Muscle of arm (tissue), 14 donors: ENCODE measurements at places on chromosomes 6 and 20. TPM values are rescaled to one million over a fixed set of nuclear protein-coding genes. Genes with fewer than 3 reads are reported as not detected.

DNA sequence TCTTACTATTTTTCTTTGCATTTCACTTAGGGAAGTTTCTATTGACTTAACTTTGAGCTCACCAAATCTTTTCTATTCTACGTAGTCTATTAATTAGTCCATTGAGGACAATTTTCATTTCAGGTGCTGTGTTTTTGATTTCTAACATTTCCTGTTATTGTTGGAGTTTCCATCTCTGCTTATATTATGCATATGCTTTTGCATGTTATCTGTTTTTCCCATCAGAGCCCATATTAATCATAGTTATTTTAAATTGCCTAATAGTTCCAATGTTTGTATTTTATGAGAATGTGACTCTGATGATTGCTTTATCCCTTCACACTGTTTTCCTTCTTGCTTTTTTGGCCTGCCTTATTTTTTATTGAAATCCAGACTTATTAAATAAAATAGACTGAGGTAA lies 414.5 kb upstream of the OPRM1 start:
- DNase-seq: no peak

GHRH gene
- polyA plus RNA-seq: not detected

ASIP gene
- polyA plus RNA-seq: not detected

GRCh38 chr6:118353564-118353963 lies 194.5 kb upstream of the PLN start:
- DNase-seq: no peak

DNA sequence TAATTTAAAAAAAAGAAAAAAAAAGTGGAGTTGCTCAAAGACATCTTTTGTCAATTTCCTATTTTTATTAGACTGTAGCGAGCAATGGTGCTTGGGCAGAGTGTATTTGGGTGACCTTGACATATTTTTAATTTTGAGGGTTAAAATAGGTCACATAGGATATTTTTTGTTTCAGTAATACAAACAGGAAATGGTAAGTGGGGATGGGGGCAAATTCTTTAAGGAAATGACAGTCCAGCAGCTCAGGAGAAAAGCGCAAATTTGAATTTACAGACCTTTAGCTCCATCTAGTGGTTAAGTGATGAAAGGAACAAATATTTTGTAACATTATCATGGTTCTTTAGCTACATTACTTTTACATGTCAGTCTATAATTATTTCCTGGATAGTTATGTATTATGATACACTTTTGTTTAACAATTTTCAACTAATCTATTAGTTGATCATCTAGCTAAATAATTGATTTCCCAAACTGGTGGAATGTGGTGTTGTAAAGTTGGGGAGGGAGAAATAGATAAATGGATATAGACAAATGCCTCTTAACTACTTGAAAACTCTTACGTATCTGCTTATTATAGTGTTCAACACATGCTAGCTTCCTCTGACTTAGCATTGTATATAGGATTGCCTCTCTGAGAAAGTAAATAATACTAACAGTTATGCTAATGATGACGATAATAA lies 10.0 kb downstream of the CITED2 start:
- DNase-seq: peak; percentile 57

DNA sequence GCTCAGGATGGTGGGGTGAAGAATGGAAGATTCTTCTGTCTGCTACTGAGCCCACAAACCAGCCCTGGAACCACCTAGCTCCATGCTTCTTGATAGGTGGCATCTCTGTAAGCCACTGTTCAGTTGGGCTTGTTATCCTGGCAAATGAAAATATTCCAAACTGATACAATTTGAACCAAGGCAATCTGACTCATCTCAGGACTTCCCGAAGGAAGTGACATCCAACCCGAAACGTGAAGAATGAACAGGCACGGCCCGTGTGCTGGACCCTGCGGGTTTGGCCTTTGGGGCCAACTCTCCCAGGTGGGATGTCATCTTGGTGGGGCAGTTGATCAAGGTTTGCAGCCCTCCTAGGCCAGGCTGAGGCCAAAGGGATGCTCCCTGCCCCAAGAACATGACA lies 160.3 kb downstream of the PREX1 start:
- DNase-seq: no peak

IMPG1 gene
- not detected for polyA plus RNA-seq

DNA sequence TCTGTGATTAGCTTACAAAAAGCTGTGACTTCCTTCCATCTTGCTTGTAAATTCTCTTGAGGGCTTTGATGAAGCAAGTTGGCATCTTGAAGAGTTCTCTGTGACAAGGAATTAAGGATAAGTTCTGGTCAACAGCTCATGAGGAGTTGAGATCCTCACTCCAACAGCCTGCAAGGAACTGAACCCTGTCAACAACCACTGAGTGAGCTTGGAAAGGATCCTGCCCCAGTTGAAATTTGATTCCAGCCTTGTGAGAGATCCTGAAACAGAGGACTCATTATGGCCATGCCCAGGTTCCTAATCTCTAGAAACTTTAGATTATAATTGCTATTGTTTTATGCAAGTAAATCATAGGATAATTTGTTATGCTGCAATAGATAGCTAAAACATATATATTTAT lies 133.7 kb downstream of the PTCHD4 start:
- DNase-seq: no peak

DNA sequence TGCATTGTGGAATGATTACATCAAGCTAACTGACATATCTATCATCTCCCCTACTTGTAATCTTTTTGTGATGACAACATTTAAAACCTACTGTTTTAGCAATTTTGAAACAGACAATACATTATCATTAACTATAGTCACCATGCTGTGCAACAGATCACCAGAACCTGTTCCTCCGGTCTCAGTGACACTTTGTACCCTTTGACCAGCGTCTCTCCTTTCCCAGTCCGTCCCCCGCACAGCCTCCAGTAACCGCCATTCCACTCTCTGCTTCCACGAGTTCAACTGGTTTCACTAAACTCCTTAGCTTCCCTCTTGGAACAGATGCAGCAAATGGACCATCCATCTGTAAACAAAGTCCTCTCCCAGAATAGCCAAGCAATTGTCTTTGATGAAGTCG lies 21.8 kb downstream of the LRP11 start:
- no peak for DNase-seq

- no peak for DNase-seq
Measured at GRCh38 chr6:87200469-87201175, 45.3 kb downstream of the ZNF292 start.

GRCh38 chr6:44192428-44193041 lies 24.2 kb upstream of the MYMX start:
- no peak for DNase-seq

PBOV1 gene
- not detected for polyA plus RNA-seq

- no peak for DNase-seq
Measured at GRCh38 chr20:57082357-57082945, 184.0 kb downstream of the BMP7 start.

- DNase-seq: no peak
Measured at GRCh38 chr6:111971181-111971841, 82.6 kb upstream of the CCN6 start.

DNA sequence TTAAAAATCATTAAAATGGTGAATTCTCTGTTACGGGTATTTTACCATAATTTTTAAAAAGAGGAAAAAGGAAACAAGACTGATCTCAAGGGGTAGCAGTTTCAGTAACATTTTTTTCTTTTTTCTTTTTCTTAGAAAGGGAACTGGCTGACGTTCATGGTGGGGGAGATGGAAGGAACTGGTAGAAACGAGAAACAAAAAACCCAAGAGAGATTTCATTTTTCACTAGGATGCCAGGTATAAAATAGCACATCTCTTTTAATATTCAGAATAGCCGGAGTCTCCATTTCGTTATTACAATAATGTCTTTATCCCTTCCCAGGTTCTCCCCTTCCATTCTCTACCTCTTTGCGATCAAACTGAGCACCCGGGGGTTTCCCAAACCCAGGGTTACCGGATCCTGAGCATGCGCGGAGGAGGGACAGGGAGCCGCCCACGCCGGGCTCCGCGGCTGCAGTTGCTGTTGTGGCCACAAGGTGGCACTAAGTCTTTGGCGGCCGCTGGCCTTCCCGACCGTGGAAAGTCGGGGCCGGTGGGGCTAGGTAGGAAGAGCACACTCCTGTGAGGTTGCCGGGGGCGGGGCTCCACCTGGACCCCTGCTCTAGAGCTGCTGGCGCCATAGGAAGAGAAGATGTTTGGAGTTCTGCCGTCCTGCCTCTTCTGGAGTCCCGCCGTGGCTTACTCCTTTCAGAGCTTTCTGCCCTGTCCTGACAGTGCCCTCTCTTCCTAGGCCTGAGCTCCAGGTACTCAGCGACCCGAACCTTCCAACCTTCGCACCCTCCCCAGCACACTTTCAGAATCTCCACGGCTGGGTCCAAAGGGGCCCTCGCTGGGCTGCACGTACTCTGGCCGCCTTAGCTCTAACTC lies 146.8 kb downstream of the SH3BGRL2 start:
- peak; percentile 77 for DNase-seq

- no peak for DNase-seq
Measured at GRCh38 chr20:22617160-22617559, 32.8 kb upstream of the FOXA2 start.

GRCh38 chr20:36322131-36322530 lies 16.0 kb downstream of the DLGAP4 start:
- DNase-seq: no peak

- DNase-seq: no peak
Measured at GRCh38 chr20:37990571-37991151, 42.6 kb downstream of the TTI1 start.

B3GALT4 gene
- 3.8 TPM for polyA plus RNA-seq

DNA sequence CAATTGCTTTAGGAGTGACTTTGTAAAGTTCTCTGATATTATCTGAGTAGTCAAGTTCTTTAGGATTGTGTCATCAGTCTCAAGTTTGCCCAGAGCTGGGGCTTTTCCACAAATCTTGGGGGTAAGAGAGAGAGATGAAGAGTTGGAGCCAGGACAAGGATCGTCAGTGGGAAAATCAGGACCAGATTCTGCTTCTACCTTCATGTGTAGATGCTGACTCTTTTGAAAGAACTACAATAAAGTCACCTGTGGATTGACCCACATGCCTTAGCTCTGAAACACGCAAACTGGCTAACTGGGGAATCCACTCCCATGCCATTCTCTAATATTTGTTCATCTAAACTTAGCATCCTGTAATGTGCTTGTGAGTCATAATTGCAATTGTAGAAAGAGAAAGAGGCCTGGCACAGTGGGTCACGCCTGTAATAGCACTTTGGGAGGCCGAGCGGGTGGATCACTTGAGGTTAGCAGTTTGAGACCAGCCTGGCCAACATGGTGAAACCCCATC lies 15.6 kb upstream of the BICRAL start:
- DNase-seq: no peak
